Renal cortex interstitium (tissue), 15 donors: ENCODE measurements at places on chromosomes 3 and 15. TPM values are rescaled to one million over a fixed set of nuclear protein-coding genes. Genes with fewer than 3 reads are reported as not detected.

LMAN1L gene
- polyA plus RNA-seq, result not detected

TMEM40 gene
- polyA plus RNA-seq, result 1.8 TPM

TMEM207 gene
- 25.9 TPM for polyA plus RNA-seq

SLC38A3 gene
- polyA plus RNA-seq, result 7.2 TPM

CAV3 gene
- polyA plus RNA-seq, result 0.51 TPM

NRROS gene
- polyA plus RNA-seq, result 3.0 TPM

STIMATE gene
- polyA plus RNA-seq, result 14.6 TPM

ACKR4 gene
- 2.2 TPM for polyA plus RNA-seq

C3orf85 gene
- polyA plus RNA-seq, result 16.4 TPM

GOLGA6B gene
- polyA plus RNA-seq, result 0.23 TPM

ARHGAP31 gene
- polyA plus RNA-seq, result 14.4 TPM

ACTC1 gene
- polyA plus RNA-seq, result 0.90 TPM

ROBO1 gene
- polyA plus RNA-seq, result 124 TPM

IGDCC3 gene
- polyA plus RNA-seq, result 7.5 TPM

XCR1 gene
- not detected for polyA plus RNA-seq

NR2E3 gene
- polyA plus RNA-seq, result 0.45 TPM

CFAP100 gene
- polyA plus RNA-seq, result 1.1 TPM

MUC13 gene
- polyA plus RNA-seq, result 0.83 TPM
